A673 (cell line): ENCODE measurements at places on chromosomes 6 and 20.

- DNase-seq, result peak; percentile 44
Observed at GRCh38 chr20:53752971-53753879, 159.6 kb upstream of the ZNF217 start.

DNA sequence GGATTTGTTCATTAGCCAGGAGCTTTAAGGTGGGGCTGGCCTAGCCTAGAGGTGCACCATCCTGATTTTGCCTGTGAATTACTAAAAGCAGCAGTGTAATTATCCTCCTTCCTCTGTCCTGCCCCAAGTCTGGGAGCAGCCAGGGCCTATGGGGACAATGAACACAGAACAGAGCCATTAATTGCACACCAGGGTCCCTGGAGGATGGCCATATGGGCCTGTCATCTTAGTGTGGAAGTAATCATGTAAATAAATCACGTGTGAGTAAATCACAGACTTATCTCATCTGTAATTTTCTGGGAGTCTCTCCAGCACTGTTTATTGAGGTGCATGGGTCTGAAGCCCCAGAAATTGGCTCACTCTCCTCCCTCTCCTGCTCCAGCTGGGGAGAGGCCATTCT, 176.3 kb downstream of the LRFN2 start:
- peak; percentile 79 for DNase-seq

DNA sequence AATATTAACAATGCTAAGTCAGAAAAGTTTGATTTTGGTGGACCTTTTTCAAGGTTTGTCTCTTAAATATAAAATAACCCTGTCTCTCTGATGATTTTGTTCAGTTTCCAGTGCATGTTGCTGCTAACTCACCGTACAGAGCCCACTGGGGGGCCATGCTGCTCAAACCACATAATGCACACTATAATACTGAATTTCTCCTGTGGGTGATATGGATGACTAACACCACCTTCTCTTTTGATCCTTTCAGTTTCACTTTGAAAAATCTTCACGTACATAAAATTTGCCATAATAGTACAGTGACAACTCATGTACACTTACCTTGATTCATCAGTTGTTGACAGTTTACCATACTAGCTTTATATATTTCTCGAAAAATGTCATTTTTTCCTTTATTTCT, 506.6 kb upstream of the MAN1A1 start:
- DNase-seq, result peak; percentile 1

DNA sequence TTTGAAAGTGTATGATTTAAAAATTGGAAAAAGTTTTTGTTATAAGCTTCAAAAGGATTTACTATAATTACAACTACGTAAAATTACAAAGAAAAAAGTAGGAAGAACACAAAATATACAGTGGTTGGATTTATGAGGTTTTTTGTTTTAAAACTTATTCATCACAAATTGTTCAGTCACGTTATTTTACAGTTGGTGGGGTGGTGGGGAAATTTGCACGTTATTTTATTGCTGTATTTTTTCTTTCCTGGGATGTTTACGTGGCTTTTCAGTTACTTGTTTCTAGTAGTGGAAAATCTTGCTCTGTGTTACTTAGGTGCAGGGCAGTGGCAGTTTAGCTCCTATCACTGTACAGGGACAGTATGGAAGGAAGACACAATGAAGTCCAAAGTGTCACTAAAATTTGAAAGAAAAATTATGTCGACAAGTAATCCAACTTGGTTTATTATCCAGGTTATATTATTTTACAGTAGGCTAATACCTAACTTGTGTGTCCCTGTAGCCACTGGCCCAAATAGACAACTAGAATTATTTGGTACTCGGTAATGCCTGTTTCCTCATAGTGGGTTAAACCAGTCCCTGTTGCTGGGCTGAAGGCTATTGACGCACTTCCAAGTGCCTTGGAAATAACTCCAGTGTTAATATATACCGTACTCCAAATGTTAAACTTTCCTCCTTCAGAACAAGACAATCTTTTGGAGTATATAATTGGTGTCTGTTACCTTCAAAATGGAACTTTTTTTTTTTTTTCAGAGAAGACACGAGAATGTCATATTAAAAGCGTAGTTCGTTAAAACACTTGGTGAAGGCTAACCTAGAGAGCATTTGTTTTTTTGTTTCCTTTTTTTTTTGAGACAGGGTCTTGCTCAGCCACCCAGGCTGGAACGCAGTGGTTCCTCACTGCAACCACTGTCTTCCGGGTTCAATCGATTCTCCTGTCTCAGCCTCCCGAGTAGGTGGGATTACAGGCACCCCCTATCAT, 4.6 kb downstream of the JARID2 start:
- no peak for DNase-seq

GRCh38 chr6:3314176-3314575, 55.4 kb downstream of the PSMG4 start:
- DNase-seq, result no peak

GRCh38 chr6:111798281-111798725, 74.9 kb downstream of the FYN start:
- DNase-seq, result no peak

- DNase-seq, result no peak
Observed at GRCh38 chr20:14510341-14510740, 172.9 kb upstream of the FLRT3 start.

DNA sequence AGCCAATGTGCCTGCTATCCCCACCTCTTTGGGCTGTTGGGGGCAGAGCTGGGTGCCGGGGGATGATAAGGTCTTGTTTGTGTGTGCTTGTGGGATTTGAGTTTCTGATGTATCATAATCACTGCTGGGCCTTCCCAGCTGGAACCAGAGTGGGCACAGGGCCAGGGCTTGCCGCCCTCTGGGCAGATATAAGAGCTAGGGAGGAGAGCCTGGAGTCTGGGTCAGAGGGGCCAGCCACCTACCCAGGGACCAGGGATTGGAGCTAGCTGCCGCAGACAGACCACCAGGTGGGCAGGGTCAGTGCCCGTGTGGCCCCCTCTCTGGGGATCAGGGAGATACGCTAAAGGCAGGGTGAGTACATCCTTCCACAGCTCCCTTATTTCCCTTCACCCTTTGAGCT, 3.1 kb upstream of the TLDC2 start:
- no peak for DNase-seq
